ENCODE measurements at places on chromosomes 4 and X.

- H3K27me3 ChIP-seq = no peaks in the 10 kb centered on the region
- no peak for DNase-seq
- peak overlapping the region; percentile 83 for H3K27ac ChIP-seq
- peaks cover 84% of the 10 kb centered on the region for H3K4me1 ChIP-seq
Measured at GRCh38 chr4:98515470-98515809, 143.0 kb downstream of the TSPAN5 start.

DNA sequence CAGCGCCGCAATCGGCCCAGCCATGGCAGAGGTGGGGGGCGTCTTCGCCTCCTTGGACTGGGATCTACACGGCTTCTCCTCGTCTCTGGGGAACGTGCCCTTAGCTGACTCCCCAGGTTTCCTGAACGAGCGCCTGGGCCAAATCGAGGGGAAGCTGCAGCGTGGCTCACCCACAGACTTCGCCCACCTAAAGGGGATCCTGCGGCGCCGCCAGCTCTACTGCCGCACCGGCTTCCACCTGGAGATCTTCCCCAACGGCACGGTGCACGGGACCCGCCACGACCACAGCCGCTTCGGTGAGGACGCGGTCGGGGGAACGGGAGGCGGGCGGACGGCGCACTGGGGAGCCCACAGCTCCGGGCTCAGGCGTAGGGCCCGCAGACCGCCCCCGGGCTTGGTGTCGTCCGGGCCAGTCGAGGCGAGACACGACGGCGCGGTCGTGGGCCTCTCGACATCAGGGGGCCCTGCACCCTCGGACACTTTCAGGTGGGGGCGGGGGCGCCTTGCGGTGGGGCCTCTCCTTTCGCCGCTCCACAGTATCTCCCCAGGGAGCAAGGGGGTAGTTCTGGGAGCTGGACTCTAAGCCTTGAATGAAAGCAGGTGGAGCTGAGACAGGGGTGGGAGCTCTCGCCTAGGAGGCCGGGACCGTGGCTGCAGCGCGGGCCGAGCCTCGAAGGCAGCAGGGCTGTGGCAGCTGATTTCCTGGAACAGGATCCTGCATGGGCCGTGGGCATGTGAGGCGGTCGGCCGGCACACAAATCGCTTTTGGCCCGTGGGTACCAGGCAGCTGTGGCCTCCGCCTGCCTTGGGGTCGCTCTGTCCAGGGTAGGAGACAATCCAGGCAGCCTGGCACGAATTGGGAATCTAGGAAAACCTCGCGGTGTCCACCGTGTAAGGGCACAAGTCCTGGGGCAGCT is 722 bp downstream of the FGF16 start:
- no peaks in the 10 kb centered on the region for H3K36me3 ChIP-seq
- H3K4me3 ChIP-seq = no peak overlapping the region
- peaks cover 15% of the 10 kb centered on the region for H3K4me1 ChIP-seq
- no peak for DNase-seq
- H3K27me3 ChIP-seq = no peaks in the 10 kb centered on the region
- H3K27ac ChIP-seq = no peak overlapping the region

DNA sequence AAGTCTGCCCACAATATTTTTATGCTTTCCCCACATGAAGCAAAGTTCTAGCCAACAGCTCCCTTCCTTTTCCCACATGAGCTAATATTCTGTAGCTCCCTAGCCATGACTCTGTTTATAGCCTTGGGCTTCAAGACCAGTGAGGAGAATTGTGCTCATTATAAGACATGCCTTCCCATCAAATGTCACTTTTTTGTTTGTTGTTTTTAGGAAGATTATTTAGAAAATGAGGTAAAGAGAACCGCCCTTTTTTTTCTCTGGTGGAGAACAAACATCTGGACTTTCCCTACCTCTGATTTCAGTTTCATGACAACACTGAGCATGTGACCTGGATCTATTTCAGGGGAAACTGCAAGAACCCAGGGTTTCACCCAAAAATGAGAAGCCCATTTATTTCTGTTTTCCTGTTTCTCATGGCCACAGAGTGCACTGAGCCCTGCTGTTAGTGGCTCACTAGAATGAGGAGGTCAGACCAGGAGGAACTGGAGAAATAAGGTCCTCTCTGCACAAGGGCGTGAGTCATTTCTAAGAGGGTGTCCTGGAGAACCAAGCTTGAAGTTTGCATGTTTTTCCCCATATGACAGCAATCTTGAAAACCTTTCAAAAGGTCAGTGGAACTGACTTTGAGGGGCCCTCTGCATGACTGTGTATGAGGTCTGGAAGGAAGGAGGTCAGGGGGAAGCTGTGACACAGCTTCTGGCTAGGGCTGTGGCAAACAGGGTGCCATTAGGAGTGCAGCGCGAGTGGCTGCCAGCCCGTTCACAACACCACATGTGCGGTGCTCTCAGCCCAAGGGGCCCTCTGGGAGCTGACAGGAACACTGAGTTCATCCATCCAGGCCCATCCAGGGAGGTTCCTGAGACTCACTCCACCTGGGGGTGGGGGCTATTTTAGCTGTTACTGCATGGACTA is 55.2 kb downstream of the CHST7 start:
- H3K27me3 ChIP-seq = no peaks in the 10 kb centered on the region
- peak overlapping the region; percentile 70 for H3K27ac ChIP-seq
- no peaks in the 10 kb centered on the region for H3K36me3 ChIP-seq
- H3K4me3 ChIP-seq = no peak overlapping the region
- no peak for DNase-seq
- peaks cover 20% of the 10 kb centered on the region for H3K4me1 ChIP-seq

DNA sequence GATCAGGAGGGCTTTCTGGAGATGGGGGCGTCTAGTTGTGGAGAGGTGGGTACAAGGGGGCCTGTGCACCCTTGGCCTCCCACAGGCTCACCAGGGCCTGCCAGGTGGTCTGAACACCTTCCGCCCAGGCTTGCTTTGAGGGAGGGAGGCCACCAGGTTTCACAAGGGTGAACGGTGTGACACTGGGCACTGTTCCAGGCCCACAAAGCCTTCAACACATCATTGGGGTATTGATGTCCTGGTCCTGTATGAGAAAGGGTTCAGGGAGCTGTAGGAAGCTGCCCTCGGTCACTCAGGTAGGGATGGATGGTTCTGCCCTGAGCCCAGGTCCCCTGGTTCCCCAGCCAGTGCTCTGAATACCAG is 6.0 kb downstream of the HTRA3 start:
- peaks cover 4% of the 10 kb centered on the region for H3K27me3 ChIP-seq
- no peak overlapping the region for H3K4me3 ChIP-seq
- no peaks in the 10 kb centered on the region for H3K36me3 ChIP-seq
- H3K27ac ChIP-seq = no peak overlapping the region

GRCh38 chrX:111182997-111183396 is 87.0 kb downstream of the PAK3 start:
- H3K27ac ChIP-seq = no peak overlapping the region
- no peaks in the 10 kb centered on the region for H3K27me3 ChIP-seq
- DNase-seq = no peak
- H3K4me1 ChIP-seq = no peaks in the 10 kb centered on the region

DNA sequence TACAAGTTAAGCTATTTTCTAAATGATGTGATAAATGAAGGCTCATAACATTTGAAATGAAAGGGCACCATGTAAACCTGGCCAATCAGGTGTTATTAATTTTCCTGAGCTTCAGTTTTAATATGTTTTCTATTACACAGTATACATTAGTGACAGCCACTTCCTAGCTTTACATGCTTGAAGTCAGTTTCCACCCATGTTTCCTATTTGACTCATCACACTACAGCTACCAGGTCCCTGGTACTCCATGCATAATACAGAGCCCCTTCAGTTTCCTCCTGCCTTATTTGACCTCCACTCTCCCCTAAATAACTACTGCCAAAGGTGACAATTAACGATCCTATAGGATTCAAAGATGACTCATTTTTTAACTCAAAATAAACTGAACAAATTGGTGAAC is 18.3 kb downstream of the ZNF518B start:
- H3K27me3 ChIP-seq = no peaks in the 10 kb centered on the region
- peaks cover 5% of the 10 kb centered on the region for H3K4me1 ChIP-seq
- no peak for DNase-seq
- H3K36me3 ChIP-seq = peaks cover 17% of the 10 kb centered on the region

DNA sequence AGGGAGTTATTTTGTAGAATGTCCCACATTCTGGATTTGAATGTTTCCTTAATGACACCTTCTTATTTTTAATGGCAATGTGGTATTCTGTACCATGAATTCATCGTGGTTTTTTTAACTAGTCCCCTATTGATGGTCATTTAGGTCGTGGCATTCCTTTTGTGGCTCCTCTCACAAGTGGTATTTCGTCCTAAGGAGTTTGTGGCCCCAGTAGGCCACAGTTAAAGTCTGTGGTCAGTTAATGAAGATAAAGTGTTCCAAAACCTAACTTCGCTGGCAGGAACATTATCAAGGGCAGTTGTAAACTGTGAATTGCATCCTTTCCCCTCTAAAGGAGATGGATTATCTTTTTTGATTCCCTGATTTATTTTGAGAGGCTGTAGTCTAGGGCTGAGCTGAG is 133.2 kb downstream of the TMEM164 start:
- peaks cover 2% of the 10 kb centered on the region for H3K4me1 ChIP-seq
- H3K4me3 ChIP-seq = no peak overlapping the region
- no peaks in the 10 kb centered on the region for H3K36me3 ChIP-seq
- no peak overlapping the region for H3K27ac ChIP-seq

GRCh38 chrX:28835991-28836390 is 248.7 kb downstream of the IL1RAPL1 start:
- H3K27me3 ChIP-seq = no peaks in the 10 kb centered on the region
- no peak for DNase-seq
- no peak overlapping the region for H3K27ac ChIP-seq
- no peak overlapping the region for H3K4me3 ChIP-seq
- no peaks in the 10 kb centered on the region for H3K4me1 ChIP-seq

DNA sequence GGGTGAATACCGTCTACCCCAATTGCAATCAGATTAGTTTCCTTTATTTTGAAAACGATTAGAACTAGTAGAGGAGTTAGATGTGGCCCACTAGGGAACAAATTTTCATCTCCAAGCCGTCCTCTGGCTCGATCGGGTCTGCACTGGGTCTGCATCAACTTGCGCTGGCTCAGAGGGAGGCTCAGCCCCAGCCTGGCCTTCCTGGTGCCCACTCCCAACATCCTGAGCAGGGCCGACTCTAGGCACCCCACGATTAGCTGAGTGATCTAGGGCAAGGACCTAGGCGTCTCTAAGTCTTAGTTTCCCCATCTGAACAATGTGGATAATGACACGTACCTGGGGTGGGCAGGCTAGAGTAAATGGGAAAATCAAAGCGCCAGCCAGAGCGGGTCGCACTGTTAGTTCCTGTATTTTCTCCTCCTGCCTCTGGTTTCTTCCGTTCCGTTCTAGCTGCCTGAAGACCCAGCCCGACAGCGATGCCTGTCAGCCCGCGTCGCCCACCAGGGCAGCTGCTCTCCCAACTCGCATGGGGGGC is 7.7 kb upstream of the HAND2 start:
- H3K36me3 ChIP-seq = peaks cover 2% of the 10 kb centered on the region
- peaks cover 91% of the 10 kb centered on the region for H3K27me3 ChIP-seq
- peak overlapping the region; percentile 29 for H3K4me3 ChIP-seq
- no peak for DNase-seq

DNA sequence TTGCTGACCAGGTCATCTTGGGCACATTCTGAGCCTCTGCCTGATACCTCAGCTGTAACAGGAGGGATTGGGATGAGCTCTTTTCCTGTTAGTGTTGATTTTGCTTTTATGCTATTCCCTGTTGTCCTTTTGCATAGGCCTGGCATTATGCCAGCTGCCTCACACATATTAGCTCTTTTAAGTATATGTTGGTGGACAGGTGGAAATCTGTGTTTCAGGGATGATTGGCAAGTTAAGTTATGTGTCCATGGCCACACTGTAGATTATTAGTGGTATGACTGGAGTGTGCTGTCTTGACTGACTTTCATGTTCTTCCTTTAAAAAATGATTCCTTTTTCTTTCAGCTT is 28.9 kb downstream of the NSD2 start:
- H3K4me1 ChIP-seq = peaks cover 12% of the 10 kb centered on the region
- H3K36me3 ChIP-seq = peaks cover 16% of the 10 kb centered on the region
- no peaks in the 10 kb centered on the region for H3K27me3 ChIP-seq
- H3K4me3 ChIP-seq = no peak overlapping the region
- H3K27ac ChIP-seq = no peak overlapping the region

- H3K36me3 ChIP-seq = peaks cover 20% of the 10 kb centered on the region
- peaks cover 25% of the 10 kb centered on the region for H3K4me1 ChIP-seq
- H3K4me3 ChIP-seq = no peak overlapping the region
- no peaks in the 10 kb centered on the region for H3K27me3 ChIP-seq
Measured at GRCh38 chr4:5338531-5338930, 287.3 kb downstream of the STK32B start.

DNA sequence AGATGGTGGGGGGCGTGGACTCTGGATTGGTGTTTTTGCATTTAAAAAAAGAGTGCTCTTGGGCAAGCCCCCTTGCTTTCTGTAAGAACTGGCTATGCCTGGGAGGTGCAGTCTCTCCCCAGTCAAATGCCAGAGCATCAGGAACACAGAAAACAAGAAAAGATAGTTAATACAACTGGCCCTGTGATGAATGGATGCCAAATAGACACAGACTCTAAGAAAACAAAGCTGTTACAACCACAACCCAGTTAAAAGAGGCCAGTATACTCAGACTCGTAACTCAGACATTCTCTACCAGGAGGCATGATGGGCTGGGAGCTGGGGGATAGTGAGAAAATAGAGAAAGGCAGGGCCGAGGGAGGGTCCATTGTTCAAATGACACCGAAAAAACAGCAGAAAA is 32.5 kb upstream of the C1QTNF7 start:
- no peak for DNase-seq
- H3K27me3 ChIP-seq = no peaks in the 10 kb centered on the region
- H3K27ac ChIP-seq = no peak overlapping the region

All from osteocyte (in vitro differentiated cells).